ENCODE measurements at places on chromosomes 7 and 10.

GRCh38 chr7:79624336-79624735 is 170.9 kb upstream of the MAGI2 start:
- DNase-seq: no peak

DNA sequence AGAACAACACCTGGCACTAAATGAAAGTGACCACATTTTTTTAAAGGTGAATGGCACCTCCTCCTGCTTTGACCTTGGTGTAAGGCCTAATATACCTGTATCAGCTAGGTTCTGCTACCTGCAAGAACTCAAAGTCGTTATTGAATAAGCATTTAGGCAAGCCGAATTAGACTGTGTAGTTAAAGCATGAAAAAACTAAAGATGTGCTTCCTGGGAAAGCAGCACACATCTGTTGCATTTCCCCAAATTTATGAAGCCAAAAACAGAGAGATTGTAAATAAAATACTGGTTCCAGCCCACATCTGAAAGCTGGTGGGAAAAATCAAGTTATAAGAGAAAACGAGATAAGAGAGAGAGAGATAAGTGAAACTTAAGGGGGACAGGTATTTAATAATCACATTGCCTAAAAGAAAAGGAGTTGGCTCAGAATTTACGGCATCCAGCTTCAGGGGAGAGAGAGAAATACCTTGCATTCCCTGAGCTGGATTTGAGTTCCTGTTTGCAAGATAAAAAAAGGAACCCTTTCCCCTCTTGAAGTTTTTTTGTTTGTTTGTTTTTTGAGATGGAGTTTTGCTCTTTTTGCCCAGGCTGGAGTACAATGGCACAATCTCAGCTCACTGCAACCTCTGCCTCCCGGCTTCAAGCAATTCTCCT is 1.8 kb upstream of the XPNPEP1 start:
- DNase-seq: no peak

DNA sequence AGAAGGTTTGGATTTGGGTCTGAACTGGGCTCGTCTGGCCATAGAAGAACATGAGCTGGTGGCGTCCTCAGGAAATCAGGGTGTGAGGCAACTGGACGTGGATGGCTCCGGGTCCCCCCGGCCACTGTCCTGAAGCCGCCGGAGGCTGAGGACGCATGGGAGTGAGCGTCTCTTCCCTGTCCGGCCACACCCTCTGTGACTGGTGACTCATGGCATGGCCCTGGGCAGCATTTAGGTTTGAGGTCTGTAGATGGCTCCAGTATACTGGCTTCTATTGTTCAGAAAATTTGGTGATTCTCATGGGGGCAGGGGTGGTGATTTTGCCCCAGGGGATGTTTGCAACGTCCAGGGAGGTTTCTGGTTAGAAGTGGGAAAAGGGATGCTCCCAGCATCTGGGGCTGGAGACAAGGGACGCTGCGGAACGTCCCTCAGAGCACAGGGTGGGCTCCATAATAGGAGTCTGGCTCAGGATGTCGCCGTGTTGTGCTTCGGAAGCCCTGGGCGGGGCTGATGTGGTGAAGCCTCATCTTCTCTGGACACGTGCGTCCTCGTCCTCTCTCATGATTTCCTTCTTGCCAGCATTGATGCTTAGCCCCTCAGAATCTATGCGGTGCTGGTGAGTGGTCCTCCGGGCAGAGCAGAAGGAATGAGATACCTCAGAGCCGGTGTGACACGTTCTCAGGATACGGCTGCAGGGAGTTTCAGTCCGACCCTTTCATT is 49.9 kb downstream of the PITRM1 start:
- DNase-seq: no peak

DNA sequence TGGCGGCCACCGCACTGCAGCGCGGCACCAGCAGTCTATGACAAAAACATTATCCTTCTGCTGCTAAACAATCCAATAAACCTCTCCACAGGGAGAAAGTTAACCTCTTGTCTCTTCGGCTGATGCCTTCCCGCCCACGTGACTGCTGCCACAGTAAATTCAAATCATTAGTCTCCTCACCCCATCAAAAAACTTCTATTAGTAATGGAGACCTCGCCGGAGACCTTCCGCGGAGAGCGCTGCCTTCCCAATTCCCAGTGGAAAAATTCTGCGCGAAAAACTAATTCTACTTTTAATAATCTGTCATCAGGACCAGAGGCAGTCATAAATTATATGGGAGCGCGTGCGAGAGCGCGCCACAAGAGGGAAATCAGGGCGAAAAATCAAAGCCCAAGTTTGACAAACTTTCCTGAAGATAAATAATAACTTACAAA is 90.0 kb upstream of the PAX2 start:
- no peak for DNase-seq

DNA sequence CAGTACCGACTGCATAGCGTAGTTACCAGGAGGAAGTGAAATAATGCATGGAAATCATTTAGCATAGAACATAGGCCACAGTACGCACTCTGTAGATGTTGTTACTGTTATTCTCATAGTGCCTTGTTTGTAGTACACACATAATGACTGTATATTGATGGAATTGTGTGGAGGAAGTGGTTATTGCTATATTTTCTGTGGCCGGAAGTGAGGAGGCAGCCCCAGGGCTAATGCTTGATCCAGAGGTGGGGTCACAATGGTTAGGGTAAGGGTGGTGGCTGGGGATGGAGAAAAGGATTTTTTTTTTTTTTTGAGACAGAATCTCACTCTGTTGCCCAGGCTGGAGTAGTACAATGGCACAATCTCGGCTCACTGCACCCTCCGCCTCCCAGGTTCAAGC is 4.5 kb upstream of the MGAM start:
- no peak for DNase-seq

- no peak for DNase-seq
These were observed 173.2 kb downstream of the BUB3 start for GRCh38 chr10:123327450-123327849.

- peak; percentile 29 for DNase-seq
These were observed 91.1 kb downstream of the RNF32 start for GRCh38 chr7:156731651-156732050.

DNA sequence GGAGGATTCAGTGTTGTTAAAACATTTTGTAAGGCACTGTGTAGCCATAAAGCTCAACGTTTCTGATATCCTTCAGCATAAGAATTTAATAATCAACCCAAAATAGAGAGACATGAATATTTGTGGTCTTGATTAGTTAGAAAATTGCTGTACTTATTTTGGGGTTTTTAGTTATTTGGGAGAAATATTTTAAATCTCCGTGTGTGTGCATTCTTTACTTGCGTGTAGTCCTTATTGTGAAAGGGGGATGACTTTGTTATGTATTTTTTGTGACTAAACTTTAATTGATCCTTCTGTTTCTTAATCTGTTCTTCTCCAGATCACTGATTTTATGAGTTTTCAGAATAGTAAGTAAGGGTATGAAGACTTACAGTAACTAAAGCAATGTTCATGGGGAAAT is 81.2 kb downstream of the ZNRF2 start:
- DNase-seq: no peak

DNA sequence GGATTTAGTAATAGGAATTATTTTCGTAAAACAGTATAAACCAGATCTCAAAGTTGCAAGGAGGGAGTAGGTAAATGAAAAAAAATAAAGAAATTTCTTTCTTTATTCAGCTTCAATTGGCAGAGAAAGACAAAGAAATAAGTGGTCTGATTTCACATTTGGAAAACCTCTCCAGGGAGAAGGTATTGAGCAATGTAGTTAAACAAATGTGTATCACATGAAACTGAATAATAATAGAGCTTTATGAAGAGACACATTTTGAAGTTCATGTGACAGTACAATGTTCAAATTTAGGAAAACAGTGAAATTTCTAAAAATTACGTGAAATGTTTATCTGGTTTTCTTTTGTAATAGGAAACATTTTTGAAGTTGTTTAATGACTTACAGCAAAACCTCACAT is 63.0 kb downstream of the TAX1BP1 start:
- no peak for DNase-seq

DNA sequence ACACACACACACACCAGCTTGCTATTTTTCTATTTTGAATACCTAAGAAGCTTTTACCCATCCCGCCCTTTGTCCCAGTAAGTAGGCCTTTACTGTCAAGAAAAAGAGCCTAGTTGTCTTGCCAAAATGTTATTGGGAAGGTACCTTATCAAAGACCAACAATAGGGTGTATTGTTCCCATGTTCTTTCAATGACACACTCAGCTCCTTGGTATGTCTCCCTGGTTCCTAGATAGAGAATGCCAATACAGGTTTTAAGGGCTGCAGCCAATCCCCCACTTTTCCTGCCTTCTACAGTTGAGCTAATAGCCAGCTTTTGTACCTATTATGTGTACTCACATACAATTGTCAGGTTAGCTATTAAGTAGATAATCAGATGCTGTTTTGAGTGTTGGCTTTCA is 92.0 kb upstream of the LRRTM3 start:
- DNase-seq: no peak

DNA sequence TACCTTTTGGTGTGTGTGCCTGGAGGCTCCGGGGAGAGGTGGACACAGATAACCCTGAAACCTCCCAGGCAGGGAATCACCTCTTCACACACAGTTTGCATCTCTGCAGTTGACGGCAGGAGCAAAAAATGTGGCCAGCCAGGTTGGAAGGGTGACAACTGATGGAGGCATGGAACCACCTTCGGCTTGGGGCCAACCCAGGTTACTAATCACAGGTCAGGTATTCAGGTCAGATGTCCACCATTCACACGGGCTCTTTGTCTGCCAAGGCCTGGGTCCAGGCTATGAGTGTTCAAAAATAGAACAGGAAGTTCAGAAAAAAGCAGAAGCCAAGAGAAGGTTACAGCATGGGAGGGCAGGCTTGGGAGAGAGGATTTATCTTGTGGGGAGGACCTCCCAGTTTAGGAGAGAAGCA is 137.2 kb upstream of the EFCAB10 start:
- no peak for DNase-seq

DNA sequence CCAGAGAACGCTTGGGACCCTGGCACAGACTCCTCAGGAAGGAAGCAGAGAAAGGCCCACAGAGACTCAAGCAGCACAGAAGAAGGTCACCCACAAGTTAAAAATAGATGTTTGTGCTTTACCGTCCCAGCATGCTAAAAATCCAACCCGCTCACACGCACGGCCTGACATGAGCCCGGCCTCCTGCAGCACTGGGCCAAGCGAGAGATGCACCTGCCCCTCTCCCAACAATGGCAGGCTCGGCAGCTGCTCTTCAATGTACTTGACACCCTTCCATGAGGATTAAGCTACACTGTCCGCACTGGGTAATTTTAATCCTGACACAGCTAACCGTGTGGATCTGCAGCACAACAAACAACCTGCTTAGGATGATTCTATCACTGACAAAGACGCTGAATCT is 9.3 kb downstream of the DIP2C start:
- DNase-seq: no peak

DNA sequence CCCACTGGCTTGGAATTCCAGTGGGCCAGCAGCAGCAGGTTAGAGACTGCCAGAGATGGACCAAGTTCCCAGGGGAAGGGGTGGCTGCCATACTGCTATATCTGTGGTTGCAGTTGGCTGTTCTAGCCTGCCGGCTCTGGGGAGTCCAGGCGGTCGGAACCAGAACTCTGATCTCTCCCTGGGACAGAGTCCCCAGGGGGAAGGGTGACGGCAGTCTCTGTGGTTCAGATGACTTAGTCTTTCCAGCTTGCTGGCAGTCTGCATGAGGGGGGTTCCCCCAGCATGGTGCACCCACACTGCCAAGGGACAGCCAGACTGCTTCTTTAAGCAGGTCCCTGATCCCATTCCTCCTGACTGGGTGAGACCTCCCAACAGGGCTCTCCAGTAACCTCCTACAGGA is 82.5 kb downstream of the C10orf90 start:
- no peak for DNase-seq

- no peak for DNase-seq
These were observed 101.7 kb downstream of the AUTS2 start for GRCh38 chr7:69699931-69700330.

DNA sequence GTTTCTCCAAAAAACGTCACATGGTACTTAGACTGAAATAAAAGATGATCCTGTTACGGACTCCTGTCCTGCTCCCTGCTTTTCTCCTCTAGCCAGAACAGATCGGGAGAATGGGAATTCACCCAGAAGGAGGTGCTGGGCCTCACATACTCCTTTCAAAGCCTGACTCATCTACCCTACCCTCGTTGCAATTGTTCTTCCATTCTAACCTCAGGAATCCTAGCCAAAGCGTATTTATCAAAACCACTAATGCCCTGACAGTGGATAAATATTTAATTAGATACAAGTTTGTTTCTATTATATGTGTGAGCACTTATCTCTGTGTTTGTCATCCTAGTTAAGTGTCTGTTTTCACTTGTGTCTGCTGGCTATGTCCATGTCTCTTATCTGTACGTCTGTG is 21.7 kb downstream of the ZCWPW1 start:
- DNase-seq: peak; percentile 61

DNA sequence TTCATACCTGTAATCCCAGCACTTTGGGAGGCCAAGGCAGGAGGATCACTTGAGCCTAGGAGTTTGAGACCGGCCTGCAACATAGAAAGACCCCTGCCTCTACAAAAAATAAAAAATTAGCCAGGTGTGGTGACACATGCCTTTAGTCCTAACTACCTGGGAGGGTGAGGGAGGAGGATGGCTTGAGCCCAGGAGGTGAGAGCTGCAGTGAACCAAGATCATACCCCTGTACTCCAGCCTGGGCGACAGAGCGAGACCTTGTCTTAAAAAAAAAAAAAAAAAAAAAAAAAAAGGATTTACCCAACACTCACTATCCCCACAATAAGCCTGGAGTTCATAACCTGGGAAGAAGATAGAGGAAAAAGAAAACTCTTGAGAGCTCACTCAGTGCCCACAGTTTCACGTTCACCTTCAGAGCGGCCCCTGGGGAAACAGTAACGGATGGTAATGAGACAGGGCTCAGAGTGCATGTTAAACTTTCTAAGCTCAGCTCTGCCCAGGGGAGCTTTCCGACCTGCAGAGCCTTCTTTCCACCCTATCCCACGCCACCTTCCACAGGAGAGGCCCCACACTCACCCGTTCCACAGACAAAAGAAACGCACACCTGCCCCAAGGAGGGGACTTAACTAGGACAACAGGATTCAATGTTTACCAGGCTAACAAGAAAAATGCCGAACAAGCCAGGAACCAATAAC is 259.8 kb upstream of the KLF14 start:
- no peak for DNase-seq

- DNase-seq: no peak
These were observed 4.6 kb downstream of the POLM start for GRCh38 chr7:44077681-44078091.

- peak; percentile 50 for DNase-seq
These were observed 1.3 kb upstream of the GRB10 start for GRCh38 chr7:50783801-50784507.

- DNase-seq: no peak
These were observed 27.0 kb downstream of the NAMPT start for GRCh38 chr7:106257752-106258151.

DNA sequence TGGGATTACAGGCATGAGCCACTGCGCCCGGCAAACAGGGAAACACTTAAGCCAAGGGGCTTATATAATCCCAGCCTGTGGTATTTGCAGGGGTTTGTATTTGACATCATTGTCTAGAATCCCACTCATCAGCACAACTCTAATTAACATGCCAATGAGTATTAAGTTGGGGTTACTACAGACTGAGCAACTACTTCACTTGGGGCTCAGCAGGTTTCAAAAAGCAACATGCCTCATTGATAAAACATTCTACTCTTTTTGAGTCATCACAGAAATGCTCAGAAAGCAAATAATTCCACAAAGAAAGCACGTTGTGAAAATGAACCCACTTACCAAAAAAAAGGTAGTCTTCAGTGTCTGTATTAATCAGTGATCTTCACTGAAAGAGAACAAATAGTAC is 236.9 kb upstream of the CELF2 start:
- peak; percentile 49 for DNase-seq

GRCh38 chr7:151298765-151299164 is 42.8 kb upstream of the NUB1 start:
- no peak for DNase-seq

- DNase-seq: no peak
These were observed 45.2 kb upstream of the SAMD8 start for GRCh38 chr10:75066271-75066670.

- DNase-seq: peak; percentile 93
These were observed 57.7 kb downstream of the CREB3L2 start for GRCh38 chr7:137944168-137944567.

Measured in astrocyte of the spinal cord (primary cell).